ENCODE measurements at places on chromosomes 3 and 15. TPM values are rescaled to one million over a fixed set of nuclear protein-coding genes. Genes with fewer than 3 reads are reported as not detected.

GRCh38 chr3:162367429-162368260 lies 871.0 kb downstream of the OTOL1 start:
- DNase-seq, result no peak

- DNase-seq, result no peak
Measured at GRCh38 chr15:98967096-98967495, 40.5 kb downstream of the PGPEP1L start.

DNA sequence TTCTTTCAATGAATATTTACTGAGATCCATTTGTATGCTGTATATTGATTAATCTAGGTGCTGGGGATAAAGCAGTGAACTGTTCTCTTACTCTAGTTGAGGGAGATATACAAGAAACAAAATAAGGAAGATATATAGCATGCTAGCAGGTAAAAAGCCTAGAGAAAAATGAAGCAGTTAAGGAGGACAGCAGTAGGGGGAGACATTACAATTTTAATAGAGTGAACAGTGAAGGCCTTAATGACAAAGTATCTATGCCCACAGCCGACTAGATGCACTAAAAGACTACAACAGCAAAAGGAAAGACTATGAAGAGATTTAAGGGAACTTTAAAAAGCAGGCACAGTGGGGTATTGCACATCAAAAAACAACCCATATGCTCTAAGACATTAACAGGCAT lies 81.4 kb downstream of the XRN1 start:
- DNase-seq, result no peak

DNA sequence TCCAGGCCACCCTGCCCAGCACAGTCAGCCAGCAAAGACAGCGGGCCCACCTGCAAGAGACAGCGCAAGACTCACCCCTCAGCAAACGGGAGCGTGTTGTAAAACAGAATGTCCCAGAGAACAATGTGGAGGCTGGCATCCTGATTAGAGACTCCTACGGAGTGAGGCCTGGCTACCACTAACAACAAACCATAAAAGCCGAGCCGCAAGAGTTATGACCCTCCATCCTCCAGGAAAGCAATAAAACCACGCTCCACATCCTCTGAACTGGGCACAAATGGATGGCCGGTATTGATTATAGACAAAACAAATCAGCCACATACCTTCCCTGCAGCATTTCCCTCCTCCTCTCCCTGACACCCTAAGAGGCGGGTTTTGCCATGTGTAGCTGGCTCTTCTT lies 75.8 kb upstream of the LIPC start:
- no peak for DNase-seq

GRCh38 chr15:55958349-55958748 lies 35.1 kb downstream of the NEDD4 start:
- no peak for DNase-seq

DNA sequence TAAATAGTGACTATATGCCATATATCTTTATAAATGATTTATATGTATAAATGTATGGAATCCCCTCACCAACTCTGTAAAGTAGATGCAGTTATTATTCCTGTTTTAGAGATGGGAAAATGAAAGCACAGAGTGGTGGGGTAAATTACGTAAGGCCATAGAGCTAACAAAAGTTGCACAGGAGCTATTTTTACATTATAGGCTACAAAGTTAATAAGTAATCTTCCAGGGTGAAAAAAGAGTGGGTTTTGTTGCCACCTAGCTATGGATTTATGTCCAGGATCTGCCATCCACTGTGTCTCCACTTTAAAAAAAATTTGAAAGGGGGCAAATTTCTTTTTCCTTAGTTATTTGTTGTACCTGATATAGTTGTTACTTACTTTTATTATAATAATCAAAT lies 235.7 kb downstream of the MCTP2 start:
- no peak for DNase-seq

DNA sequence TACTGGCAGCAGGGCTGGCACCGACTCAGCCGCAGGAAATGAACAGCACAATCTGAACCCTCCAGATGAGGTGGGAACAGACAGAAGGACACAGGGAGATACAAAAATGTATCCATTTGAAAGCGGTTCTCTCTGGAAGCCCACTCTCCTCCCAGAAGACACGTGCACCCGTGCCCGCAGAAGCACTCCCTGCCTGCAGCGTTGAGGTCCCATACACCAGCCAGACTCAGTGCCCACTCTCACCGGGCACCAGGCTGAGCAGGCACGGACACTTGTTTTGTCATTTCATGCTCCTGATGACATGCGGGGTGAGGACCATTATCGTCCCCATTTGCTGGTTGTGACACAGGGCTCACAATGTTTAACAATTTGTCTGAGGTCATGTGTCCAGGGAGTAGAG lies 297.4 kb upstream of the TLE3 start:
- no peak for DNase-seq

BFSP2 gene
- total RNA-seq, result 0.96 TPM

GALNT15 gene
- total RNA-seq, result not detected

DUOX1 gene
- total RNA-seq, result 4.1 TPM

SFMBT1 gene
- total RNA-seq, result 6.1 TPM
